ENCODE measurements at places on chromosomes 5 and 9. TPM values are rescaled to one million over a fixed set of nuclear protein-coding genes. Genes with fewer than 3 reads are reported as not detected.

The SLC34A3 gene
- total RNA-seq: not detected

GRCh38 chr5:79582186-79582585 is 30.1 kb upstream of the TENT2 start:
- no peak for DNase-seq

DNA sequence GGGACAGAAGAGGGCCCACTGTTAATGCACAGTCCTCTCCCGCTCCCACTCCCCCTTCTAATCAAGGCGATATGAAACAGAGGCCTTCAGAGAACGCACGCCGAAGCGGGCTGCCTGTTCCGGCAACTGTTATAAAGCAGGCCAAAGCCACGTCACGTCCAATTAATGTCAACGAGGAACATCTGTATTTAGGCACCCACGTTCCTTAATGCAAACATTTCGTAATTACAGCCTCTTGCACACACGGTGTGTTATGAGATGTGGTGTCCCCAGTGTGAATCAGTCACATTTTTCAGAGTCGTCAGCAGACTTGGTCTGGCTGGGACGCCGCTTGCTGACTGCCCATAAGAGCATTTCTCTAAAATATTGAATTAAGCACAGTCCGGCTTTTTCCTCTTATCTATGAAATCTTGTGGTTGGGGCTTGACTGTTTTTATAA is 339.0 kb downstream of the NSG2 start:
- DNase-seq: no peak

The ANGPTL2 gene
- total RNA-seq: under 0.01 TPM

DNA sequence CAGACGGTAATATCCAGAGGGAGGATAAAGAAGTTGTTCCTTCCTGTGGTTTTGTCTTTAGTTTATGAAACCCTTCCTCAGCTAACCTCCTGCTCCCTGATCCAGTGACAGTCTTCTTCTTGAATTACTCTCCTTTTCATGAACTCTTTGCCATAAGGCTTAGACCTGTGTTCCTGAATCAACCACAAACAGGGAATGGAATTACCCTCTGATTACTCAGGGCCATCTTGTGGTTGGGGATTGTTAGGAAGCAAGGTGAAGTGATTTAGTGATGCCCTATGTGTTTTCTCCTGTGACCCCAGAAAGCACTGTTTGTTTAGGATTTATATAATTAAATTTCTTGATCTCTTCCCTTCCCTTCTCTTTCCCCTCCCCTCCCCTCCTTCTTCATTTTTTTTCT is 409.1 kb downstream of the TAF11L14 start:
- no peak for DNase-seq

DNA sequence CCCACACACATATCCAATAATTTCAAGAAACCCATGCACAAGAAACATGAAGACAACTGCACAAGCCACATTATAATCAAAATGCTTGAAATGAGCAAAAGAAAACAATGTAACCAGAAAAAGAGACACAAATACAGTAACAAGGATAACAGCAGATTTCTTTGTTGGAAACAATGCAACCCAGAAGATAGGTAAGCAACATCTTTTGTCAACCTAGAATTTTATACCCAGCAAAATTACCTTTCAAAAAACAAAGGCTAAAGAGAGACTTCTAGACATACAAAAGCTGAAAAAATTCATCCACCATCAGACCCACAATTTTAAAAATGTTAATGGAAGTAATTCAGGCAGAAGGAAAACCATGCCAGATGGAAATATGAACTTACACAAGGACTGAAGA is 5.0 kb upstream of the COL23A1 start:
- peak; percentile 46 for DNase-seq

DNA sequence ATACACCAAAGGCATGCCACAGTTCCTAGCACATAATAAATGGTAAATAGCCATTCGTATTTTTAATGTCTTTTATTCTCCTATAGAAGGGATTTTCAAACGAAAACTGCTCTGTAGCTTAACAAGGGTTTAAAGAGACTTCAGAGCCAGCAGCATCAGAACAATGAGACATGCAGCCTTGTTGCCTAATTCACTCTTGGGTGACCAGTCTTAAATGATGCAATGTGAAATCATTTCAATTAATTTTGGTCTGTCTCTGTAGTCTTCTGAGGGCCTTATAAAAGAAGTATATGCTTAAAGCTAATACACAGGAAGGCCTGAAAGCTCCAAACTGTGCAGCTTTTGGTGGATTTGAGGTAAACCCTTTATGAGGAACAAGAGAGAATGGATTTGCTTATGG is 888.8 kb upstream of the WWC1 start:
- DNase-seq: no peak

The C5orf58 gene
- under 0.01 TPM for total RNA-seq

The BTF3 gene
- total RNA-seq: 141 TPM
